Stimulated activated CD4-positive, alpha-beta T cell treated with anti-CD3 and anti-CD28 coated beads, Interleukin-1b, Interleukin-23, amount 100 ng/mL, for 24 hours (primary cell): ENCODE measurements at places on chromosomes 5 and 9.

GRCh38 chr5:9610364-9610763, 19.8 kb downstream of the TAS2R1 start:
- no peak for DNase-seq

- DNase-seq = no peak
Observed at GRCh38 chr9:116555119-116555518, 132.0 kb upstream of the TRIM32 start.

GRCh38 chr9:77018058-77018968, 1.1 kb upstream of the FOXB2 start:
- DNase-seq = no peak

- no peak for DNase-seq
Observed at GRCh38 chr5:1899201-1899600, 16.5 kb upstream of the IRX4 start.

DNA sequence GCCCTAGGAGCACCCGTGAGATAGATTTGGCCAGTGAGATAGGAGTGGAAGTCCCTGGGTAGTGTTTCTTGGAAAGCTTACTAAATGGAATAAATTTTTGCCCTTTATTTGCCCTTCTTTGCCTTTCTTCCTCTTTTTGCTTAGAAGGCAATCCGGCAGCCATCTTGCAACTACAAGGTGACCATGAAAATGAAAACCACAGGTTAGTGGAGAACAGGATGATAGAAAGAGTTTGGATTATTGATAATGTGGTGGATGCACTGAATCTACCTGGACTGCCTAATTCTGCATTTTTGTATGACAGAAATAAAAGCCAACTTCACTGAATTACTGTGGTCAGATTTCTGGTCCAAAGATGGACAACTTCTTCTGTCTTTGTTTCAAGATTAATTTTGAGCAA, 33.2 kb downstream of the TARS1 start:
- DNase-seq = no peak

DNA sequence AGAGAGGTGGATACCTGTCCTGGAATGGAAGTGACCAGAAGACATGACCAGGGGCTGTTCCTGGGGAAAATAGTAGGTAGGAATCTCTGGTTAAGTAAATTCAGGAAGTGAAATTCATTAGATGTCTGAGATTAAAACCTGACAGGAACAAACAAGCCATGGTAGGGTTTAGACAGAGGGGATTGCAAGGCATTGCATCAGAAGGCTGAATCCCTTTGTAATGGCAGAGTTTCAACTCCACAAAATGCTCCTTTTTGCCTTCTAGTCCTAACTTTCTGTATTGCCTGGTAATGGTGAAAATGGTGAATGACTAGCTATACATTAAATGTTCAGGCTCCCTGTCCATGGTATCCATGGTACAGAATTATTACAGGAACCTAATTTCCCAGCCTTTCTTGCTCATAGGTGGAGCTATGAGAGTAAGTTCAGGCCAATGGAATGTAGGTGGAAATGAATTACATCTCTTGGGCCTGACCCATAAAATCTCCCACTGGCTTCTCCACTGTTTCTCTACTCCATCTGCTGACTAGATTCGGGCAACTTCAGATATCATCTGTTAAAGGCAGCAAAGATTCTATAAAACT, 113.4 kb upstream of the CNTLN start:
- DNase-seq = no peak

DNA sequence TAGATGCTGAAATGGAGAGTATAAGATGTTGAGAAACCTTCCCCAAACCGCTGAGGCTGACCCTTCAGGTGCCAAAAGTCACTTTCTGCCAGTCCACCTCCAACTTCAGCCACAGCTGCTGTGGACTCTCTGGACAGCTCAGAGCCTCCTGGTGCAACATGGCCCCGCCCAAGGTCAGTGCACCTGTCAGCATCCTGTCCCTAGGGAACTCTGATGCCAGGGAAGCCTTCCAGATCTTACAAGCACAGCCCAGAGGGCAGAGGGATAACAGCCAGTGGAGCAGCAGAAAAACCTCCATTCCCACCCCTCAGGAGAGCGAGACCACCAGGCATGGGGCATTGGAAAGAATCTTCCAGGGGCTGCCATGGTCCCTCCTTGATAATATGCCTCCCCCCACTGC, 10.5 kb upstream of the PTGES2 start:
- DNase-seq = no peak

DNA sequence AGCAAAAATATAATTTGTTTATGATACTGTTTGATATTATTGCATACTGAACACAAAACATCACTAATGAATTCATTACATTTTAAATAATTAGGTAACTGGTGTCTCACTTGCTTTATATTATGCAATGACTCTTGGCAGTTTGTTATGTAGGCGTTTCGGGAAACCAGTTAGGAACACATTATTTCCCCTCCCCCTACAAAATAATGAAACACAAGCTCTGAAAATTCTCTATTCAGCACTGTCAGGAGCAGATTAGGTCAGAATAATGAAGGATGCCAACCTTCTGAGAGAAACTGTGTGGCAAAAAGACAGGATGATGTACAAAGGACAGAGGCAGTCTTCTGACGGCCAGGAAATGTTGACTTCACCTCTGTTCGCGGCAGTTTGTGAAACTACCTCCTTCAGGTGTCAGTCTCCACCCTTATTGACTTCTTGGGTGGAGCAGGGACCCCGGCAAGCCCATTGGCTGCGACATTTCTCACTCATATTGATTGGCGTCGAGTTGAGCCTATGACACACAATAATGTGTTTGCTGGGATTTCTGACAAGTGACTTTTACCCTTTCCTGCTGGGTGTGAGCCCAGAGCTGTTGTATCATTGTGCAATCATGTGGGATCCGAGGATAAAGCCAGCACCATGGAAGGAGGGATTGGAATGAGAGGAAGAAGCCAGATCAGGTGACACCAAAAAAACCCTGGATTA, 33.9 kb downstream of the SH3PXD2B start:
- DNase-seq = no peak

DNA sequence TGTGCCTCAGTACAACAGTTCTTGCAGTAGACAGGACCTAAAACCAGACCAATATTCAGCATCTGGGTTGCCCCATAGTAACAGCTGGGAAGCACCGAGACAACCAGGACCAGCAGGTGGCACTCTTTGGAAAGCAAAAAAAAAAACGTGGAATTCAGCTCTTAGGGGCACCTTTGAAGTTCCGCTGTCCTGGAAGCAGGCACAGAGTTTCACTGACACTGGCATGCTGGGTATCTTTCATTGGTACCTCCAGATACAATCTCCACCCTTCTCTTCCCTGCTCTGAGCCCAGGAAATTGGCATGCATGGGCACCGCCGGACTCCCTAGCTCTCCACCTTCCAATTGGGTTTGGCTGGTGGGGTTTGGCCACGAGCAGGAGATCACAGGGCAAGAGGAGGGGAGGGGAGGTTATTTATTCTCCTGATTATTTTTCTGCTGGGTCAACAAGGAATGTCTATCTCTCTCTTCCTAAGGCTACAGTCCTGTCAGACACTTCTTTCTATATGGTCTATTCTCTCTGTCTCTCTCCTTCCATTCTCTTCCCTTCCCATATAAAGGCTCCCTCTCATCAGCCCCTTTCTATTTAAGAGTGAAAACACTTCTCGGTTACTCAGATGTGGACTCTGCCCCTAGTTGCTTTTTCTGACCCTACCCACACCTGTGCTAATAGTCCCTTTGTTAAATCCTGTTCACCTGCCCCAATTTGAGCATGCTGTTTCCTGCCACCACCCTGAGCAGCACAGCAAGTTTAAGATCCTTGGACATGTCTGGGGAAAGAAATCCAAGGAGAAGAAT, 1.9 kb upstream of the IDNK start:
- peak; percentile 7 for DNase-seq

DNA sequence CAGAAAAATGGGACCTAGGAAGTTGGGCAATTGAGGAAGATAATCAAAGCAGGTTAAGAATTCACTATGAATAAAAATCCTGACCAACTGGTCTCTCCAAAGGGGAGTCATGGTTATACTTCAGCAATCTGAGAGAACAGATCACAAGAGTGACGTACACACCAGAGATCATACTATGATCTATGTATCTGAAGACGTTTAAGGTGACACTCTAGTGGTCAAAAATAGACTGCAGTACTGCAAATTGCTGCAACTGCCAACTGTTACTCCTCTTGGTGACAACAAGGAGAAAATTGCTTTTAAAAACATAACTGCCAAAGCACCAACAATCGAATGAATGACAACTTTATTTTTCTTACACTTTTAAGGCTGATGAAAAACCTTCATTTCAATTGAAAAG, 4.9 kb downstream of the AK6 start:
- no peak for DNase-seq

- DNase-seq = no peak
Observed at GRCh38 chr9:2559192-2560152, 62.1 kb upstream of the VLDLR start.

GRCh38 chr5:161804263-161804662, 43.7 kb upstream of the GABRA1 start:
- no peak for DNase-seq

- no peak for DNase-seq
Observed at GRCh38 chr5:121640298-121640697, 211.4 kb upstream of the FTMT start.

DNA sequence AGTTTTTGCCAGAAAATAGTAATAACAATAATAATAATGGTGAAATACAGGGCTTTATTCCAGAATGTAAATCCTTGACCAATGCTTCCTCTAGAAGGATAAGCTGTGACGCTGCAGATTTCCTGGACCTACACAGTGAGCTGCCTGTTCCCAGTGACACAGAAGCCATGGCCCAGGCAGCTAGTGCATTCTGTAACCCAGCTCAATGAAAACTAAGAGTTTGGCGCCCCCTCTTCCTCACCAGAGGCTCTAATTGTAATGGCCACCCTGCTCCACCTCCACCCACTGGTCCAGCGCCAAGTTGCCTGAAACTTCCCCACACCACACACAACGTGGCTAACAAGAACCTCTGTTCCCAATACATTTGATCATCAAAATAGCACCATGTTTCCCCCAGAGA, 248.1 kb downstream of the CETN3 start:
- no peak for DNase-seq

DNA sequence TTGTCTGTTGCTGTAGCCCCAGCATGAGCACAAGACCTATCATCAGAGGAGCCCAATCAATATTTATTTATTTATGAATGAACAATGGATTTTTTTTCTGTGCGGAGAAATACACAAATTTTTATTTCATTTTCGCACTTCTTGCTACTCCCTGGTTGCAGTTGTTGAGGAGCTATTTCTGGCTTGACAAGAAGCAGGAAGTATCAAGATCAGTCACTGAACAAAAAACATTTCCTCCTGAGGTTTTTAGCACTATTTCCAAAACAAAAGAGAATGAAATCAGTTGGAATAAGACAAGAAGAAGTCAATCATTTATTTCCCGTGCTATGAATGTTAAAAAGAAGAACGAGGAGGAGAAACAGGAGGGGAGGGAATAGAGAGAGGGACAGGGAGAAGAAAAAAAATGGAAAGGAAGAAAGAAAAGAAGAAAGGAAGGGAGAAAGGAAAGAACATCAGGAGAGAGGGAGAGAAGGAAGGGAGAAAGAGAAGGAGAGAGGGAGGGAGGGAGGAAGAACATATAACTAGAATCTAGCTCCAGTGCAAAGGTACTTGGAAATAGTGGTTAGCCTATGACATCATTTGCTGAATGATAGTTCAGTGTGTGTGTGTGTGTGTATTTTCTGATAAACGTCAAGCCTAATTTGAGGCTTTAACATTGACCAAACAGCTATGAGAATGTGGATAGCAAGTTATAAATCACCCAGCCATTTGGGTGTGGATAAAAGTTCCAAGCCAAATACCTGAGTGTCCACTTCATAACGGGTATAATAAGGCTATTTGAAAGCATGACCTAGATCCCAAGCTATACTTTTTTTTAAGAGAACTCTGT, 586.0 kb downstream of the EBF1 start:
- no peak for DNase-seq
